ENCODE measurements at places on chromosomes 1 and 21. TPM values are rescaled to one million over a fixed set of nuclear protein-coding genes. Genes with fewer than 3 reads are reported as not detected.

DNA sequence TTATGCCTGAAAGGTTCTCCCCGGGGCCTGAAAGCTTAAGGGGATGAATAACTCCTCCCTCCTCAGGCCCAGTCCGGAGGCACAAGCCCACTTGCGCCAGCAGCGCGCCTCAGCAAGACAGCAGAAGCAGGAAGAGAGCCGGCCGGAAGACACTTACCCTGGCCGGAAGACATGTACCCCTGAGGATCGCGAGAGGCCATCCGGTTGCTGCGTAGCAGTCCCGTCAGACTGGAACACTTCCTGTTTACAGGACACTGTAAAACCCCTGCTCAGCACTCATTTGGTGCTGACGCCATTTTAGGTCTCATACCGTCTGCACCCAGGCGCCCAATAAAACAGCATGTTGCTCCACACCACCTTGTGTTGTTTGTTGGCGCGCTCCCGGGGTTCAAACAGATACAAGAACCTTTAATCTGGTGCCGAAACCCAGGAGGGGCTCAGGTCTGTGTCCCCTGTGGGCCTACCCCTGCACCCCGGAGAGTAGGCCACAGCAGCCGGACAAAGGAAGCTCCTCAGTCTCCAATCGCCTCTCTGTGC, 30.3 kb downstream of the VN1R5 start:
- no peak for ATAC-seq

DNA sequence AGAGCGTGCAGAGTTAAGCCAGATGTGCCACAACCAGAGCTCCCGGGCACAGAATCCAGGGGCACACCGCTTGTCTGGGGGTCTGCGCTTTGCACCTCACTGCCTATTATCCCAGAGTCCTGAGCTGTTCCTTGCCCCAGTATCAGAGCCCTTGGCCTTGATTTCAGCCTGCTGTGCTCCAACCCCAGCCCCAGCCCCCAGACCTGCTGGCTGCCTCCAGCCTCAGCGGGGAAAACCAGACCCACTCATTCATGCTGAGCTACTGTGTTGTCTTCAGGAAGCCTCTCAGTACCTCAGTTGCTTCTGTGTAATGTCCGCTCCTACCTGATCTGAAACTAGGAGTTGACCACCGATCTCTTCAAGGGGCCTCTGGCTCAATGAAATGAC, 1.1 kb downstream of the IKBKE start:
- ATAC-seq = no peak

GRCh38 chr1:167128261-167129227, 34.7 kb downstream of the STYXL2 start:
- ATAC-seq = no peak

GRCh38 chr1:43431676-43432075, 22.1 kb downstream of the HYI start:
- ATAC-seq = no peak

- ATAC-seq = no peak
These were observed 151.9 kb upstream of the GJB5 start for GRCh38 chr1:34602907-34603306.

GRCh38 chr1:27392096-27392777, at the start of gene GPR3:
GPR3 (plus strand) TSS chr1:27392622; CDS start chr1:27393799, 1,177 bp downstream.
- peak; percentile 83 for ATAC-seq

The BTBD19 gene
- total RNA-seq = 2.4 TPM

The CCDC24 gene
- total RNA-seq = 4.0 TPM

The SVBP gene
- total RNA-seq = 14.3 TPM

The SPATA46 gene
- not detected for total RNA-seq

The PGLYRP3 gene
- total RNA-seq = 31.3 TPM

The TMEM81 gene
- total RNA-seq = 1.3 TPM

All from esophagus mucosa (tissue), 1 donor.